ENCODE measurements at places on chromosomes 5 and 9.

GRCh38 chr5:97737608-97738007 lies 554.6 kb upstream of the RIOK2 start:
- no peak for DNase-seq

DNA sequence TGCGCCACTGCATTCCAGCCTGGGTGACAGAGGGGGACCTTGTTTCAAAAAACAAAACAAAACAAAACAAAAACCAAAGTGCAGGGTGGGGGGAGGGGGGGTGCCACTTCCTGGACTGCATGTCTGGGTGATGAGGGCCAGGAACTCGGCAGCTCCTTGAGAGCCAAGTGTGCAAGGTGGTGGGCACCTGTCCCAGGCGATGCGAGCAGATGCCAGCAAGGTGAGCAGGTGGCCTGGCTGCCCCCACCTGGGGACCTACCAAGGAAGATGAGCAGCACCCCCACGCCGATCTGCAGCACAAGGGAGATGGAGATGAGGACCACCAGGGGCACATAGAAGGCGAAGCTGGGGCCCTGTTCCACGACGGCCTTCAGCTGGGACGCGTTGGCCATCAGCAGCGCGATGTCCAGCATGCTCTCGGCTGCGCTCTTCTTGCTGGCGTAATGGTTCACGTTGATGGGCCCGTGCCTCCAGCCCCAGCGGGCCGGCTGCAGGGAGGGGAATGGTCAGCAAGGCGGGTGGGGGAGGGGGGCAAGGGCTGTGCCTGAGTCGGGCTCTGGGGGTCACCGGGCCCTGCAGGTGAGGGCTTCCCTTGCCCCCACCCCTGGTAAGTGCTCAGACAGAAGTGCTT lies 7.8 kb downstream of the NINJ1 start:
- no peak for DNase-seq

DNA sequence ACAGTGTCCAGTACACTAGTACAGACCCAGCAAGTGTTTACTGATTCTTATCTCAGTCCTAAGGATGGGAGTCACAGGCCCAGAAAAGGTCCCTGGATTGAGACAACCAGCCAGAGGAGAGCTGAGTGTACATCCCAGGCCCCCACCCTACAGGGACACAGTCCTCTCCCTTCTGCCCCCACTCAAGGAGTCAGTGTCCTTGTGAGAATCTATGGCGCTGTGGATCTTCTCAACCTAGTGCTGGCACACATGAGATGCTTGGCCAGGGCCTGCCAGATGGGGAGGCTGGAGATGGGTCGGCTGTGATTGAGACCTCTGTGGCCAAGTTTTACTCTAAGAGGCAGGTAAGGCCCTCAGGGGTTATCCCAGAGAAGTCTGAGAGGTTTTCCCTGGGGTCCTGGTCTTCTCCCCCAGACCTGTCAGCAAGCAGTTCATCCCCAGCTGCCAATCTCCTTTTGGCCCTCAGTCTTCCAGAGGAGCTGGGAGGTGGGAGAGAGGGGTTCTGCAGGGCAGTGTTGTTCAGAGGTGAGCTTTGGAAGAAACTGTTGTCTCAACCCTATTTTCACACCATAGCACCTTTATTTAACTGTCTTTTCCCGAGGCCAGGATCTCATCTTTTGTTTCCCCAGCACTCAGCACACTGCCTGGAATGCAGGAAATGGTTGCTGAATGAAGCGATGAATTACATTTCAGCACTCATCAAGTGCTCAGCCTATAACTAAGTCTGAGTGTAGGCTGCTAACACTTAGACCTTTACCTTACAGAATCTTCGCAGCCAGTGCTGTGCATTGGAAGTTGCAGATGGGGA lies 3.2 kb upstream of the NSD1 start:
- DNase-seq, result no peak

GRCh38 chr5:127170918-127171600 lies 97.8 kb upstream of the C5orf63 start:
- no peak for DNase-seq

DNA sequence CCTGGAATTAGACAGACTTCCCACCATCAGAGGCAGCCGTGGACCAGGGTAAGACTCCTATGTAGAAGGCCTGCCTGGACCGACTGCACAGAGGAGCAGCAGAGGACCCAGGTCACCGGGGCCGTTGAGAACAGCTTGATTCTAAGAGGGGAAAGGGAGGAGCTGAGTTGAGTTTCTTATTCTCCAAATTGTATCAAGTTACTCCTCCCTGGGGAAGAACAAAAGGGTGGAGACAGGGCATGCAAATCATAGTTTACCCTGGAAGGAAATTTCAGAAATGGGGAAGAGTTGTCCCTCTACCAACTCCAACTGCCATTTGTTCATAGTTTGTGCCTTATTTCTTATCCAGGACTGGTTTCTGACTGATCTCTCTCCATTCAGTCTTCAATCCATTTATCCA lies 20.9 kb upstream of the SLC31A2 start:
- DNase-seq, result no peak

- peak; percentile 83 for DNase-seq
Measured at GRCh38 chr9:132406554-132407122, at the start of gene TTF1. Gene TTF1 (minus strand): TSS chr9:132406840. CDS start chr9:132402821, 4,019 bp downstream.
